ENCODE measurements at places on chromosomes 2 and 18.

DNA sequence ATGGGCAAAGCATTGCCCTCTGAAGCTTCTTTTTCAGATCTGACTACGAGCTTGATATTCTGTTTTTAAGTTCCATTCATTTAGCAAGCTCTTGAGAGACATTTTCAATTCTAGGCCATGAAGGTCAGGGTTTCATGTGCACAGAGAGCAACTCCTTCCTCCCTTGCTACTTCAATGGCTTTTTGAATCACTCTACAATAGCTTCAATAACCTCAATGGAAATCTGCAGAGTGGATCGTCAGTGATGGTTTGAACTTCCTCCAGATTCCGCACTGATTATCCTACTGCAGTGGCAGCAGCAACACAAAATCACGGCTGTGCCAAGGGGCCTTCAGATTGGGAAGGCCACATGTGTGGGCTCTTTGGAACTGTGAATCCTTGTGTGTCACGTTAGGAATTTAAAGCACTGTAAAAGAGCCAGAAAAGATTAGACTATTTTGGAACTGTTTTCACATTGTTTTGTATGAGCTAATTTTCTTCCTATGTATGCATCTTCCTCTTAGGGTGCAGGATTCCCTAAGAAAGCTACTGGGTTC lies 88.4 kb upstream of the MGAT4A start:
- DNase-seq, result no peak

DNA sequence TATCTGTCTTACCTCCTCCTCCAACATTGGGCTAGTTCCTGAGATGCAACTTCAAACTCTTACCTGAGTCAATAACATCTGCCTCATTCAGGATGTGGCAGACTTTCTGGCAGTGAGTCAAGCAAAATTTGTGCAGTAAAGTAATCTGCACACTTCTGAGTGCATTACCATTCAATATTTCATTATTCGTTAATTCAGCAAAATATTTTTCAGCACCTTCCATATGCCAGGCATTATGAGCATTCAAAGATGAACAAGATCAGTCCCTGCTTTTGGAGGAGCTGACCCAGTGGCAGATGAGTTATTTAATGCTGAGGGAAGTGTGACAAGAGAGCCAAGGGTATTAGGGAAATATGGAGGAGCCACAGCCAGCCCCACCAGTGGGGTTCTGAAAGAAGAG lies 339.7 kb downstream of the LNPK start:
- no peak for DNase-seq

GRCh38 chr18:55515214-55515613 lies 72.8 kb downstream of the TCF4 start:
- DNase-seq, result no peak

DNA sequence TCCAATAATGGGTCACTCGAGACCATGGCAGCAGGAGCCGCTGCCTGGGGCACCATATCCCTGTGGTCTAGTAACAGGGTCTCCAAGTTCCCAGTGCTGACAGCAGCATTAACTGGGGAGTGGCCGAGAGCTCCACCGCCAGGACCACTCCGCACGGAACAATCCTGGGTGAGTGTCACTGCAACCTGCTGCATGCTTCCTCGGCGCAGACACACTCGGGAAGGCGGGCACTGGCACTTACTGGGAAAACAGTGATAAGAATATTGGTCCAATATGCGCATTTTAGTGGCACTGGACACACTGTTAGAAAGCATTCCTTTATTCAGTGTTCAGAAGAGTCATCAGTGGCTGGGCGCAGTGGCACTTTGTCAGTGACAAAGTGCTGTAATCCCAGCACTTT lies 29.7 kb downstream of the FAM228A start:
- DNase-seq, result no peak

DNA sequence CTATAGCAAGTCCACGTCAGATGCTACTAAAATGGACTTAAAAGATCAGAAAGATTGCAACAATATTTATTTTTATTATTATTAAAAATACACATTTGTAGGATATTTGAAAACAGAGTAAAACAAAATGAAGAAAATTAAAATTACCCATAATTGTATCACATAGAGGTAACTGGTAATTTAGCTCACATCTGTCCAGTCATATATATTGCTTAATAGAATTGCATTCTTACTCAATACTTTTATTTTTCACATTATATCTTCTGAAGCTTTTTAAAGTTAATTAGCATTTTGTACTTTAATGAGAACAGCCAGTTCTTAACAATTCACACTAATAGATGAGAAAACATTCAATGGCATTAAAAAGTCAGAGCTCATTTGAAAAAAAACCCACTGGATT lies 11.5 kb upstream of the RNF144A start:
- DNase-seq, result no peak

DNA sequence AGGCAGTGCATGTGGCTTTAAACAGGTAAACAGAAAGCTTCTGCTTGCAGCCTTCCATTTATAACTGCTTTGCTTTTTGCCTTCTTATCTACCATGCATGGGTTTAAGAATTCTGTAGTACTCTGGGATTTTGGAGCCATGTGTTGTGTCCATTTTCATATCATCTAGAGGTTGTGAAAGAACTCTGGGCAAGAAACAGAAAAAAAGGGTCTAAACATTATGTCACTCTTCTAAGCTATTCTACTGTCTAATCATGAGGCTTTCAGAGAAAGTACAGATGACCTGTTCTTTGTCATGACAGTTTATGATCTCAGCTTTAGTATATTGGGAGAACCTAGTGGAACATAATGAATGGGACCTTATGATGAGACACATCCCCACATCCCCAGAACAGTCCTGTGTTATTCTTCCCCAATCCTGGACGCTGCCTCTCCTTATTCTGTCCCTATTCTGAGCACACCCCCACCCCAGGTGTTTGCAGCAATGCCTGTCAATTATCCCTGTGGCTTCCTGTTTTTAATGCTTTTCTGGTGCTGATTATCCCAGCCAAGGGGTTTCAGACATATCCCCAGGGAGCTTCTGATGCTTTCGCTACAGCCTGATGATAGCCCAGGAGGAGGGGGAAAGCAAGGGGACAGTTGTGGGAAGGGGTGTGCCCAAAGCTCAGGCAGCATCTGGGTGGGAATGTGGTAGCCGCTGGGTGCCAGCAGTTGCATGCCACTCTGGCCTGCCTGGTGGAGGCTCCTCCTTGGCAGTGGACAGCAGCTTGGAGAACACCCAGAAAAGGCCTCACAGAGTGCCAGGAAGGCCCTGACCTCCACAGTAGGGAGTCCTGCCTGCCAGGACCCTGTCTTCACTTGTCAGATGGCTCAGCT lies 169.5 kb upstream of the MAP3K20 start:
- peak; percentile 14 for DNase-seq

DNA sequence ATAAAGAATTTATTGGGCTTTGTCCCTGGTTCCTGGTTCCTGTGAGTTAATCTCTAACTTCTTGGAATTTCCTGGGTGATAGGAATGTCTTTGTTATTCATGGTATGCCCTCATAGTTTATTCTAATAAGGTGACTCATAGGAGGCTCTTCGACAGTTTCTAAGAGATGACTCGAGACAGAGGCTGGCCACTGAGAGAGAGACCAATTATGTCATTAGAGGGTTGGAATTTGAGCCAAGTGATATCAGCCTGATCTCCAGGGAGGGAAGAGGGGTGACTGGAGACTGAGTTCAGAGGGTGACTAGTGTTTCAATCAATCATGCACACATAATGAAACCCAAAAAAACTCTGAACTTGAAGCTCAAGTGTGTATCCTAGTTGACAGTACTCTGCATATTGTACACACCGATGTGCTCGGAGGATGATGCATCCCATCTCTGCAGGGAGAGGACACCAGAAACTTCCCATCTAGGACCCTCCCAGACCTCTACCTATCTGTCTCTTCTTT lies 185.7 kb downstream of the MTCL1 start:
- DNase-seq, result no peak

DNA sequence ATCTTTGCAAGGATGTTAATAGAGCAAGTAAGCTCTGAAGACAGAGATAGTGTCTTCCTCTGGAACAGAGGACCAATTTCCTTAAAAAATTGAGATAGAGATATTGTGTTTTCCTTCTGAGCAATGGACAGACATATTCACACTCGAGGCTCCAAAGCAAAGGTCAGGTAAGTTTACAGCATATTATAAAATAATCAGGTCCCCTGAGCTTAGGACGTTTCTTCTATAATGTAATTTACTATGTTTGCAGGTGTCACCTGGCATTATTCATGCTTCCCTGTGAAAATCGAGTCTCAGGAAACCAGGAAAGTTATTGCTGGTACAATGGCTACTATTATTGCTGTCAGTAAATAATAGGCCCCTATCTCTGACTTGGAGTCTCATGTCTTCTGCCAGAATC lies 1135.8 kb upstream of the ACVR2A start:
- DNase-seq, result no peak

- DNase-seq, result peak; percentile 51
These were observed 86.6 kb downstream of the TMEM182 start for GRCh38 chr2:102848366-102848839.

- DNase-seq, result no peak
These were observed 241.4 kb downstream of the MYCN start for GRCh38 chr2:16181741-16182090.

DNA sequence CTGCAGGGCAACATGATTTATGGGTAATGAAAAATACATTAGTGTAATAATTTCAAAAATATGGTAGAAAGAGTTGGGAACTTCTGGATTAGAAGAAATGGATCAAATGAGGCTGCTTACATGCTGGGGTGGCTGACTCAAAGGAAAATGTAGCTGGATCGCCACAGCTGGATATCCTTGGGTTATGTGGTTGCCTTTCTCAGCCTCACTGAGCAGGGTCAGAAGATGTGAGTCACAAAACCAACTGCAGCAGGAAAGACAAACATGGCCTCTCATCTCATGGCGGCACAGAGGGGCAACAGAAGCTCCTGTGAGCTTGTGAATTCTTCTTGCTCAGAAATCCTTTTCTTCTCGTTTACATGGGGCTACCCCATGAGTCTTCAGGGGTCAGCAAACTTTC lies 317.1 kb upstream of the SPRED2 start:
- DNase-seq, result no peak

- no peak for DNase-seq
These were observed 27.2 kb upstream of the C1D start for GRCh38 chr2:68089961-68090360.

DNA sequence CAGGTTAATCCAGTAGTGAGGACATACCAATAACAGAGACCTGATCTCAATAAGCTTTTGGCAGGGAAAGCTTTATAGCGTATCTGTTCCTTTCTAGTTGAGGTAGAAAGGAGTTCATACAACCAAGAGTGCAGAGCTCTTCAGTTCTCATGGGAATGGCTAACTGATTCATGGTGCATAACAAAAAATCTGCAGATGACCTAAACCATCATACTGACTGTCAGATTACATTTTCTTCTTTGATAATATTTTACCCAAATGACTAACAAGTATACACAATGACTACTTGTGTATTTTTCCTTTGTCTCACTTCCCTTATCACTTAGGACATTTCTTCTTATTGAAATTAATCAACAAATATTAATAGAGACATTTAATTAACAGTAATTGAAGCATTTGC lies 140.0 kb upstream of the SERTAD2 start:
- no peak for DNase-seq

DNA sequence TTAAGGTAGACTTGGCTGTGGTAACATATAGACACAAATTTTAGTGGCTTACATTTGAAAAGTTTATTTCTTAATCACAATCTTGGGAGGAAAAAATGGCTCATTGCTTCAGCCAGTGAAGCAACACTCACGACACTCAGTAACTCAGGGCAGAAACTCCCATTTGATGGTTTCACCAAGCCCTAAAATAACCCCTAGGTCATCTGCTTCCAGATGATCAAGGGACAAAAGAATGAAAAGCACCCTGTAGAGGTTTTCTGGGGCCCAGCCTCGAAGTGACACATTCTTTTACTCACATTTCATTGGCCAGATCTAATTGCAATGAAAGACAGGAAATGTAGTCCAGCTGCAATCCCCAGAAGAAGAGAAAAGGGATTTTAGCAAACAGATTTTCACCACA lies 275.9 kb downstream of the TMX3 start:
- DNase-seq, result no peak

DNA sequence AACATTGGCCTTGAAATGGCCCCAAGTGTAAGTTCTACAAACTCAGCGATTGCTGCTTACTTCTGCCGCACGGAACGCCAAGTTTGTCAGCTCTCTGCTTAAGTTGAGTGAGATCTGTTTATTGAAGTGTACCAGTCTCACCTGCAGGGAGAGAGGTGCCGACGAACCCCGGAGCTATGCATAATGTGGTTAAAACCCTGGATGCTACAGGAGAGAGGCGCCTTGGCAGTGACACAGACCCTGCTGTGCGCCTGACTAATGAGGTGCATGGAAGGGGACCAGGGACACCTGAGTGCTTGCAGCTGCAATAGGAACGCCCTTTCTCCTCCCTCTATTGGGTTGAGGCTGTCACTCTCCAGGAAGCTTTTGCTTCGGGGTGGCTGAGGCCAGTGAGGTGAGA lies 979 bp downstream of the SLC9A2 start:
- DNase-seq, result peak; percentile 84

DNA sequence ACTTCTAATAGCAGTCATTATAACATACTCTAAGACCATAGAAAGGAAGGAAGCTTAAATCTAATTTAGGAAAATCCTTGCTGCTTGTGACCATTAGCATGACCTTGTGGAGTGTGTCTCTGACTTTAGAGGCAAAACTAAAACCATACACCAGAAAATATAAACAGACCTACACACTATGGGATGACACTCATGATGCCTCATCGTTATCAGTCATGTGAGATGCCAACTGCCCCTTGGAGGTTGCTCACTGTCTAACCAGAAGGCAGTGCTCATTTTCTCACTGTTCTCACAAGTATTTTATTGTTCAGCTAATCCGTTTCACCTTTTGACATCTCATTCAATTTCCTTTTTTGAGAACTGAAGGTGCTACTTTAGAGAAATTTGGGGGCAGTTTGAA lies 376.9 kb downstream of the RND3 start:
- DNase-seq, result no peak

DNA sequence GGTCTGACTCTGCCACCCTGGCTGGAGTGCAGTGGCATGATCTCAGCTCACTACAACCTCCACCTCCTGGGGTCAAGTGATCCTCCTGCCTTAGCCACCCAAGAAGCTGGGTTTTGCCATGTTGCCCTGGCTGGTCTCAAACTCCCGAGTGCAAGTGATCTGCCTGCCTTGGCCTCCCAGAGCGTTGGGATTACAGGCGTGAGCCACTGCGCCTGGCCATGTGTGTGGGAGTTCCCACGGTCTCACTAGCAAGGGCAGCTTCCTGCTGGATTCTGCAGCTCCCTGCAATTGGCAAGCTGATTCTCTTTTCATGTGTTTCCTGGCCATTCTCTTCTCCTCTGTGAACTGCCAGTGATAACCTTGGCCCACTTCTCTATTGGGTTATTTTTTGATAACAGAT lies 84.0 kb downstream of the USP40 start:
- DNase-seq, result no peak

DNA sequence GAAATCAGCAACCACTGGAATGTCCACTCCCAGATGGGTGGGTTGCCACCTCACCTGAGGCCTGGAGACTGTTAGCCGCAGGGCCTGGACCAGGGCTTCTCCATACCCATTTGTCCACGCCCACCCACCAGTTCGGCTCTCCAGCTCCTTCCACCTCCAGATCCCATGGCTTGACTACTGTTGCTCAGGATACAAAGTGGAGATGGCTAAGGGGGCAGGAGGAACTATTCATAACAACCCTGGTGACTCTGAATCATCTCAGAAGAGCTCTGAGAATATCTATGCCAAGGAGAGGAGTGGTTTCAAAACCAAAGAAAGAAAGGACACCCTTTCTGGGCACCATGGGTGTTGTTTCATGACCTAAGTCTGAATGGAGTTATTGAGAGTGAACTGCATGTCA lies 145.8 kb downstream of the LAMA3 start:
- no peak for DNase-seq

GRCh38 chr2:229910832-229911412 lies 10.9 kb downstream of the TRIP12 start:
- DNase-seq, result no peak

- no peak for DNase-seq
These were observed 135.3 kb downstream of the CCDC148 start for GRCh38 chr2:158321264-158321663.

GRCh38 chr2:68907232-68907919 lies 36.2 kb upstream of the BMP10 start:
- DNase-seq, result no peak

Measured in NCI-H2081 (cell line).